ENCODE measurements at places on chromosomes 13 and 19.

DNA sequence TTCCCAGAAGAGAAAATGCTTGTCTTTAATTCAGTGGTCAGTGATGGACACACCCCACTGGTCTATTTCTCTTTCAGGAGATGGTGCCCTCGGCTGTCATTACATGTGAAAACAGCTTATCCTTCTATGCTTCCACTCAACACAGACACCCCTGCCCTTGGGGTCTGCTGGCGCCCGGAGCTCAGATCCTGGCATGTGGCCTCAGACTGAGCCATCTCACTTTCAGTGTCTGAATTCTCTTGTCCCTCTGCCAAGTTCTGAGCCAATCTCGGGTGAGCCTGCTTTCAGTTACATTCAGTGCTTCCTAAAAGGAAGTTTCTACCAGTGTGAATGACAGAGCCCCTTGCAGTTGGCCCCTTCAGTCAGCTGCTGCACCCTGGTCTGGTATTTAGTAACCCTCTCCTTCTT lies 293.6 kb downstream of the DNAJC15 start:
- no peak for DNase-seq

DNA sequence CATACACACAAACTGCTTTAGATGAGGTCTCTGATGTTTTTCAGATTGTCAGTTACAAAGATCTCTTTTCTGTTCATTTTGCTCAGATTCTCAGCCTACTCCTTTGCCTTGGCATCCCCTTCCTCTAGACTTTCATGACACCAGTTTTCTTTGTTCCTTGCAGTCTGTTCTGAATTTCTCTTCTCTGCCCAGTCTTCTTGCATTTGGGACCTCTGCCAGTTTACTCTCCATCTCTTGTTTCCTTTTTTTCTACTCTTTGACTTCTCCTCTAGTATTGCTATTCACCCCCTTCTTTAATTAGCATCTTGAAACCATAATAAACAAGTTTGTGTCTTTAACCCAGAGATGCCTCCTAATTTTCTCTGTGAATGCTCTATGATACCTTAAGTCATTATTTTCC lies 26.1 kb downstream of the EDNRB start:
- DNase-seq = no peak

DNA sequence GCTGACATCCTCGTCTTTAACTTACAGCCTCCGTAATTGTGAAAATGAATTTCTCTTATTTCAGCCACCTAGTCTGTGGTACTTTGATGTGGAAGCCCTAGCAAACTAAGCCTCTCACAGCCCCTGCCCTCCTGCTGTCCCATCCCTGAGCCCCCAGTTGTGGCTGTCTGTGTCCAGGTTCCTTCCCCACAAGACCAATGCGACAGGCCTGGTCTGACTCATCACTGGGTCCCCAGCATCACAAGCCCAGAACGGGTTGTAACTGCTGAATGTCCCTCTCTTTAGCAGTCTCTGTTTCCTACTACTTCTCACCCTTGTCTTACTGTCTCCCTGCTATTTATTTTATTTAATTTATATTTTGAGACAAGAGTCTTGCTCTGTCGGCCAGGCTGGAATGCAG lies 5.7 kb downstream of the POU2F2 start:
- DNase-seq = no peak

GRCh38 chr13:106349080-106349931 lies 186.2 kb downstream of the EFNB2 start:
- no peak for DNase-seq

- no peak for DNase-seq
These were observed 166.7 kb downstream of the USP12 start for GRCh38 chr13:27004866-27005265.

GRCh38 chr13:106570299-106570852 lies 2.4 kb upstream of the ARGLU1 start:
- DNase-seq = no peak

GRCh38 chr19:33225458-33225926 lies at the start of gene SLC7A10:
Gene SLC7A10 (minus strand): TSS chr19:33225850. CDS start chr19:33225703, 147 bp downstream.
- DNase-seq = no peak

GRCh38 chr13:37443538-37443937 lies 155.0 kb downstream of the POSTN start:
- DNase-seq = no peak

GRCh38 chr13:38895075-38895474 lies 95.6 kb downstream of the STOML3 start:
- DNase-seq = no peak

- no peak for DNase-seq
These were observed 3.8 kb downstream of the MVB12A start for GRCh38 chr19:17423429-17424208.

DNA sequence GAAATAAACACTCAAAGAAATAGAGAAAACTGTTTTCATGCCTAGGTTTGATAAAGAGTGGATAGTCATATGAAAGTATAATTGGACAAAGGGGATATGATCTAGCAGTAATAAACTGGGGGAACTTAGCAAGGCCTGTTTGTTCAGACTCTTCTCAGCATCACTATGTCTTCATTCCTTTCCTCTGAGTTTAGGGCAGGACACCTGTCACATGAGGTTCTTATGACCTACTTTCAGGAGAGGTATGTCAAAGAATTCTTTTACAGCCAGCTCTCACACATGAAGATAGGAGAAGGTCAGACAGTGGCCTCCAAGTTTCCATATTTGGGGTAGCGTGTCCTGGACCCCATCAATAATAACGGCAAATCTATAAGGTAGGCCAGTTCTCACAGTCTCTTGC lies 11.4 kb upstream of the RFXAP start:
- no peak for DNase-seq

GRCh38 chr19:4449639-4450028 lies 8.0 kb downstream of the UBXN6 start:
- DNase-seq = no peak

DNA sequence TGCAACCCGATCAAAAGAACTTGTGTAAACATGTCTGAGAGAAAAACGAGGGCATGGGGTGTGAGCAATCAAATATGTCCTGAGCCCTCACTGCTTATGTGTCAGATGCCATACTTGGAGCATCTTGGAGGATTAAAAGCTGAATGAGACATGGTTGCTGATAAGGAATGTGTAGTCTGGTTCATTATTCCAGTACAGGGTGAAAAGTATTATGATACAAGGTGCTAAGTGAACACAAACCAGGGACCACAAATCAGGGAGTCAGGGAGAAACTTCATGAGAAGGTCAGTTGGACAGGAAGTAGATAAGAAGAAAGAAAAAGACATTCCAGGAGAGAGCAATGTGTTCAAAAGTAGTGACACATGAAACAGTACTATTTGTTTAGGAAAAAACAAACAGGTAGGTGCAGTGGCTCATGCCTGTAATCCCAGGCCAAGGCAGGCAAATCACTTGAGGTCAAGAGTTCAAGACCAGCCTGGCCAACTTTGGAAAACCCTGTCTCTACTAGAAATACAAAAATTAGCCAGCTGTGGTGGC lies 2.0 kb upstream of the RCBTB1 start:
- no peak for DNase-seq

- DNase-seq = no peak
These were observed 13.7 kb downstream of the LGALS7 start for GRCh38 chr19:38759590-38760003.

- no peak for DNase-seq
These were observed 5.6 kb upstream of the NEK3 start for GRCh38 chr13:52164989-52165388.

- DNase-seq = no peak
These were observed 260.4 kb downstream of the SLITRK1 start for GRCh38 chr13:83621765-83622421.

GRCh38 chr13:23628765-23629565 lies 58.8 kb downstream of the TNFRSF19 start:
- DNase-seq = no peak

DNA sequence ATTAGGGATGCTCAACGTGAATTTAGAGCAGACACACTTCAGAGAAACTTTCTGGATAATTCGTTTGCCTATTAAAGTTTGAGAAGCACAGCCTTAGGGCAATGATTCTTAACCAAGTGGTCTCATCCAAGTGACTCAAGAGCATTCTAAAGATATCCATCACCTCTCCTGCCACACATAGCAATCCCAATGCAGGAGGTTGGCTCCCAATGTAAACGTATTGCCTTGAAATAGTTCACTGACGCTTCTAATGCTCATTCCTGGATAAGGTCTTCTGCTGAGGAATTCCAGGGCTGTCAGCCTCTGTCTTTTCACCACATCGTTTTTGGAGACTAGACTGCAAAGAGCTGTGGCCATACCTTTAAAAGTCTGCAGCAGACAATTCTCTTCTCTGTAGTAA lies 279.8 kb upstream of the DACH1 start:
- no peak for DNase-seq

GRCh38 chr19:34513767-34514166 lies 32.2 kb downstream of the WTIP start:
- no peak for DNase-seq

GRCh38 chr13:79295906-79296706 lies 109.9 kb downstream of the RBM26 start:
- no peak for DNase-seq

DNA sequence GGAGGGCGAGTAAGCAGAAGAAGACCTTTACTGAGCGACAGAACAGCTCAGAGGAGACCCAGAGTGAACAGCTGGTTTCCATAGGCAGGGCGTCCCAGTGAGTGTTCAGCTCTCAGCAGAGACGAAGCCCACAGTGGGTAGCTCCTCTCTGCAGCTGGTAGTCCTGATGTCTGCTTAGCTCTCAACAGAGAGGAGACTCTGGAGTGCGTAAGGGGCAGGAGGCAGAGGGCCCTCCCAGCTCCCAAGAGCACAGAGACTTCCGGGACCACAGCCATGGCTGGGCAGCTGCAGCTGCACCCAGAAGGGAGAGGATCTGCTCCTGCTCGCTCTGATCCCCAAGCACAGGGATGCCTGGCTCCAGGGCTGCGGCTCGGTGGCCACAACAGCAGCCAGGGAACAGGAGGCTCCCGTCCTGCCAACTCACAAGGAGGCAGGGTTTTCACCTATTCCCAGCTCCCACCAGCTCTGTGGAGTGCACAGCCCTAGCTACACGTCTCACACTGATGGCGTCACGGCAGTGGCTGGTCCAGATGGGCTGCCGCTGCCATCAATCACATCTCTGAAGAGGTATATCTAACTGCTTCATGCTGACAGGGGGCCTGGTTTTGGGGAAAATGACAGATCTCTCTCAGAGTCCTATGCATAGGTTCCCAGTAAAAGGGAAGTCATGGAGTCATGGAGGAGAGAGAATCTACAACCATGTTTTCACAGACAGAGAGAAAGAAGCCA lies 2660.1 kb upstream of the PCDH20 start:
- no peak for DNase-seq

DNA sequence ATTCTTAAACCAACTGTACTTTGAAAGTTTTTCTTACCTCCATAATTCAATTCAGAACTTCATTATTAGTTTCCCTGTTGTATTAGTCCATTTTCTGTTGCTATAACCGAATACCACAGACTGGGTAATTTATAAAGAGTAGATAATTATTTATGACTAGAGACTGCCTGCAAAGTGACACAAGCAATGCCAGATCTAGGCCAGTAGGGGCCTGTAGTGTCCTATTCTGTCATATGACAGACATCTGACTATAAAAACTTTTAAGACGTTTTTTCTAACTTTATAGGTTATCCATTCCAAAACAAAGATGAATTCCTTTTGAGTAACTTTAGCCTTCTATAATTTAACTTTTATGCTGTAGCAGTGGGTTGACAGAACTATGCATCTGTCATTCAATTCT lies 2783.8 kb downstream of the PCDH9 start:
- DNase-seq = no peak

DNA sequence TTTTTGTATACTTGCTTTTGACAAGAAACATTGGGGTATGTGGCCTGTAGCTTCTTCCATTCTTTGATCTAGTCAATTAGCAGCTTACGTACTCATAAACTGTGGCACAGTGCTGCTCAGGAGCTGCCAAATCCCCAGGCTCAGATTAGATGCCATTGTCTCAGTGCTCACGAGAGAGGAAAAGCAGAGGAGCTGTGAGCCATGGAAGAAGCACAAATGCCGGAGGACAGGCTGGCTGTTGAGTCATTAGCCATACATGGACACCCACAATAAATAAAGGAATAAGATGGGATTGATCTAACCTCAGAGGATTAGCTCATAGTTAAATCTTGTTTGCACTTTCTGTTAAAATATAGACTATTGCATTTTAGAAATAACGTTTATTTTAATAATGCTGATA lies 121.7 kb downstream of the POSTN start:
- no peak for DNase-seq

- no peak for DNase-seq
These were observed 4.7 kb upstream of the SIGLEC14 start for GRCh38 chr19:51651216-51651846.

- no peak for DNase-seq
These were observed 70.0 kb downstream of the CHST8 start for GRCh38 chr19:33691736-33692135.

GRCh38 chr13:33207615-33207961 lies 78.0 kb downstream of the STARD13 start:
- no peak for DNase-seq

- no peak for DNase-seq
These were observed 7.7 kb downstream of the APBA3 start for GRCh38 chr19:3753631-3754410.

GRCh38 chr19:5534787-5535586 lies 32.8 kb downstream of the TINCR start:
- no peak for DNase-seq

DNA sequence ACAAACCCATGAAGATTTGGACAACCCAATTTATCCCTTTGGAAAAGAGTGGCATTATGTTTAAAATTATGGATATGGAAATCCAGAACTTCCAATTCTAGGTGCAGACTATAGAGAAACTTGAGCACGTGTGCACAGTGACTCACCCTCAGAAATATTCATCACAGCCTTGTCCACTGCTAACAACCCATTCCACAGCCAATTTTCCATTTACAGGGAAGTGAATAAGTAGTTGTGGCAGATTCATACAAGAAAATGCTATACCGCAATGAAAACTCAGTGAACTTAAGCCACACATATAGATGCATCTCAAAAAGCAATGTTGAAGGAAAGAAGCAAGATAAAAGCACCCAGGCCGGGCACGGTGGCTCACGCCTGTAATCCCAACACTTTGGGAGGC lies 133.3 kb downstream of the USP12 start:
- DNase-seq = no peak

DNA sequence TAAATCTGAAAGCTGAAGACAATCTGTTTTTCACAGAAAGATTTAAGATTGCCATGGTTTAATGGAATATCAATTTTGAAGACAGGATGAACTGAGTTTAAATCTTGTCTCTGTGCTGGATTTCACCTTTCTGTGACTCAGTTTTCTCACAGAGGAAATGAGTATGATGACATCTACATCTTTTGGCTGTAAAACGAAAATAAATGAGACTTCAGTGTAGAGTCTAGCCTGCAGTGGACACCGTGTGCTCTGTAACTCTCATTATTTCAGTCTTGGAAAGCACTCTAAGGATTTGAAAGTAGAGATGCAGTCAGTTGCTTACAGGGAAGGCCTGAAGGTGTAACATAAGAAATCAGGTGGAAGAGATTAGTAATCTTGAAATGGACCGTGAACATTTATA lies 150.4 kb downstream of the NALCN start:
- DNase-seq = no peak

- DNase-seq = no peak
These were observed 75.9 kb downstream of the ZIC5 start for GRCh38 chr13:99895444-99896368.

Data from NCI-H1436 treated with DMSO at 0.1 percent for 48 hours (cell line).